ENCODE measurements at places on chromosomes 2 and 18. TPM values are rescaled to one million over a fixed set of nuclear protein-coding genes. Genes with fewer than 3 reads are reported as not detected.

ASXL3 gene
- 16.3 TPM for total RNA-seq

- no peak for DNase-seq
These were observed 11.5 kb downstream of the TEX44 start for GRCh38 chr2:231604101-231604684.

DNA sequence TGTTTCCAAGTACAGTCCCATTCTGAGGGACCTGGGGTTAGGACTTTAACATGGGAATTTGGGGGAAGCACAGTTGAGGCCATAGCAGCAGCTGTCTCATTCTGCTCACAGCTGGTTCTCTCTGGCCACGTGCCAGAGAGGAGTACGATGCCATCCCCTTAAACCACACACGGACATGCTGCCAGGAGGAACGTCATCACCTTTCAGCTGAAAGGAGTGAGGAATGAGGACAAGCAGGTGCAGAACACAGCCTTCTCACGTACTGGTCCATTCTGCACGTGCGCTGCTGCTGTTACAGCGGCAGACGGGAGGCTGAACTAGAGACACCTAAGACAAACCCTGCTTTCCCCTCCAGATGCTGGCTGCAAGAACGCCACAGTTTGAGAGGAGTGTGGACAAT is 33.5 kb downstream of the ODC1 start:
- DNase-seq: no peak

MC2R gene
- not detected for total RNA-seq

GRCh38 chr18:11104307-11104706 is 45.1 kb downstream of the PIEZO2 start:
- DNase-seq: no peak

- DNase-seq: peak; percentile 19
These were observed 240.9 kb upstream of the APCDD1 start for GRCh38 chr18:10213526-10213925.

ZAP70 gene
- total RNA-seq: 5.1 TPM

Data from lung (tissue), 17 donors.